ENCODE measurements at places on chromosomes 6 and 20.

GRCh38 chr6:12504325-12504966 lies 212.1 kb upstream of the PHACTR1 start:
- DNase-seq: no peak

GRCh38 chr20:46253391-46253790 lies 54.9 kb downstream of the CDH22 start:
- no peak for DNase-seq

DNA sequence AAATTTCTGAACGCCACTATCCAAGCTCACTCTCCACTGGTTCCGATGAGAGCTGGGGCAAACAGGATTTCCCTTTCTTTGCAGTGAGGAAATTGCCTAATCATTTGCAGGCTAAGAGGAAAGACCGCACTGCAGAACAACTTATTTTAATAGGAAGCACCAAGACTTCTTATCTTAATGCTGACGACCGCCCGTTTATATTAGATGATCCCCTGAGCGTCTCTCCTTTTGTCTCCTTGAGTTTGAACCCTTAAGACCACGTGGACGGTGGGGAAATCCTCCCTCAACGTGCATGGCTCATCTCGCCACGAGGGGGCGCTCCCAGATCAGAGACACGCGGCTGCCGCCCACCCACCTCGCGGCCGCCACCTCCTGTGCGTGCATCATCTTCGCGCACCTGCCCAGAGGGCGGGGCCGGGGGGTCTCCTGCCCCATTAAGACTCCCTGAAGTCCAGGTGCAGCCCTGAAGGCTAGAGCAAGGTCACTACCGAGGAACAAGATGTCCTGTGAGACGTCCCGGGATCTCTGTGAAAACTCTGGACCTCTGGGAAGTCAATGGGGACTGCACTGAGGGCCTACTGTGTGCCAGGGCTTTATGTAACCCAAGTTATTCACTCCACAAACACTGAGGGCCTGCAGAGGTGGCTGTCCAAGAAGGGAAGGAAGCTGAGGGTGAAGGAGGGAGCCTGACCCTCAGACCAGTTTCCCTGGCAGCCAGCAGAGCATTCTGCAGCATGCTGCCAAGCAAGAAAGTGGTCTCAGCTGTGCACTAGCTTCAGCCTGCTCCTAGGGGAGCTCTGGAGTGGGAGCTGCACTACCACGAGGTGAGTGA lies 28.1 kb downstream of the PDYN start:
- no peak for DNase-seq

GRCh38 chr20:41185013-41185757 lies 47.8 kb downstream of the PLCG1 start:
- no peak for DNase-seq

- DNase-seq: no peak
Observed at GRCh38 chr20:5189917-5190316, 63.1 kb downstream of the CDS2 start.

DNA sequence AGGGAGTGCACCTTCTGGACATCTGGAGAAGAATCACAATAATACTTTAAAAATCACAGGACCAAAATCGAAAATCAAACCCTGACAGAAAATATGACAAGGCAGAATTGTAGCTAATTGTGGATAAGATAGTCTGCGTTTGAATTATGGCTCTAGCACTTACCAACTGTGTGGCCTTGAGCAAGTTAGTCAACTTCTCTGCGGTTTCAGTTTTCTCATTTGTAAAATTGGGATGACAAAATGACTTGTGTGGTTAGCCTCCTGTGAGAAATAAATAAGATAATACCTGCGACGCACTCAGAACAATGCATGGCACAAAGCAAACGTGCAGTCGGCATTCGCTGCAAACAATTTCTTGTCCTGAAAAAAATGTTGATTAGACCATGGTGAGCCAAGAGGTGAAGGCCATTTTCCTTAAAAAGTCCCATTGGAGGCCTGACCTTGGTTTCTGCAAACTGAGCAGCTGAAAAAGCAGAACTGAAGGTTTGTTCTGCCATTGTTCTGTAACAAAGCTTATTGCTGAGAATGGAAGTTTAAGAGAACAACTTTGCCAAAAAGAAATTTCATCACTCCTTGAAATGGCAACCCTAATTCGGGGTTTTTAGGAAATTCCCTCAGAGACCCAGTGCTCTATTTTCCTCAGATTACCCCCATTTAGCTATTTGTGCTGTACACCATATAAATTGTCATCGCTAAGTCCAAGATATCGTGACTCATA lies 266.3 kb downstream of the ERMARD start:
- DNase-seq: no peak

- peak; percentile 10 for DNase-seq
Observed at GRCh38 chr20:9912858-9913434, 74.1 kb upstream of the PAK5 start.

- DNase-seq: no peak
Observed at GRCh38 chr6:14635195-14635594, 517.6 kb downstream of the CD83 start.

GRCh38 chr6:62976566-62976965 lies 234.7 kb upstream of the FKBP1C start:
- DNase-seq: no peak

DNA sequence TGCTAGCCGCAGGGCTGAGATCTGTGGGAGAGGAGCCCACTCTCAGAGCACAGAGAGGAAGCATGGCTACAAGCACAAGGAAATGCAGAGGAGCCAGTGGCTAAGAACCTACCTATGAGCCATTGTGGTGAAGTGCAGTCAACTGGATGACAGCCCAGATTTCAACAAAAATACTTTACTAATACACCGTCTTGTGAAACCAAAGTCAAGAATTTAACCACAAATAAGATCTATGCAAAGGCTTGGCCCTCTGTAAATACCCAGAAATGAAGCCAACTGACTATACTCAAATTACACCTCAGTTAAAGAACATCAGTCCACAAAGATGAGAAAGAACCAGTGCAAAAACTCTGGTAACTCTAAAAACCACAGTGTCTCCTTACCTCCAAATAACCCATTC lies 40.1 kb upstream of the PTCHD4 start:
- DNase-seq: no peak

DNA sequence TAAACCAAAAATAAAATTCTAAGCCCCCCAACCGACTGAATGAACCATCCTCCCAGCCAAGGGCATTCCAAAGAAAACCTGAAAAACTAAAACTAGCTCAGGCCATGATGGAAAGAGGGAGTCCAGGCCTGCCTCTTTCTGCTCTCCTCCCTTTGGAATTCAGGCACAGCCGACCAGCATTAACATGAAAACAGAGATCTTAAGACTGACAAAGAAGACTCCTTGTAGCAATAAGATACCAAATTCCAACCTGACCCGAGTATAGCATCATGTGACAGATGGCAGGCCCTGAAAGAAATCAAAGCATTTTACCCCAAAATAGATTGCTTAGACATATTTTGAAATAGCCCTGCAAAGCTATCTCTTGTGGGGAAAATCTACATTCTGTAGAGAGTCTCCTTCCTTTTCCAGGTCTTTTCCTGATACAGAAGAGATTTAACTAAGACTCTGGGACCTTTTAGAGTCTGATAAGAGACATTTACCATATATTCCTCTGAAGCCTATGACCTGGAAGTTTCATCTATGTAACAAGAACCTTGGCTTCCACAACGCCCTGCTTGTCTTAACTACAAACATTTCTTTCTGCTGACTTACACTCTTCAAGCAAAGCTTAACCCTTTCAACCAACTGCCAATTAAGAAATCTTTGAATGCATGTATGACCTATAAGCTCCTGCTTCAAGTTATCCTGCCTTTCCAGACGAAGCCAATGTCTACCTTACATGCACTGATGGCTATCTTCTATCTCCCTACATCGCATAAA lies 22.2 kb upstream of the TXLNB start:
- no peak for DNase-seq

DNA sequence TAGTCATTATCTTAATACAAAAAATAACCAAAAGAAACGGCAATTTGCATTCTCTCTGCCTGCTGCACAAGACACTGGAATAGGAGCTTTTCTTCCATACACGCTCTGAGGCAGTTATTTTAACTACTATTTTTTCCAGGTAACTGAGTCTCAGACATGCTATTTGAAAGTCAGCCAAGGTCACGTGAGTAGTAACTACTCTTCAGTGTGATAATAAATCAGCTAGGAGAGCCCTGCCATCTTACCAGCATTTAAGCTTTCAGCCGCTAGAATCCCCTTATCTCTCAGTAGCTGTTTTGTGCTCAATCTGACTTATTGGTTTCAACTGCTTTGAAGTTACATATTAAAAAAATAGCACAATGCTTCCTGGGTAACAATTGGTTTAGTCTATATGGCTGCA lies 84.5 kb downstream of the NRN1 start:
- no peak for DNase-seq

DNA sequence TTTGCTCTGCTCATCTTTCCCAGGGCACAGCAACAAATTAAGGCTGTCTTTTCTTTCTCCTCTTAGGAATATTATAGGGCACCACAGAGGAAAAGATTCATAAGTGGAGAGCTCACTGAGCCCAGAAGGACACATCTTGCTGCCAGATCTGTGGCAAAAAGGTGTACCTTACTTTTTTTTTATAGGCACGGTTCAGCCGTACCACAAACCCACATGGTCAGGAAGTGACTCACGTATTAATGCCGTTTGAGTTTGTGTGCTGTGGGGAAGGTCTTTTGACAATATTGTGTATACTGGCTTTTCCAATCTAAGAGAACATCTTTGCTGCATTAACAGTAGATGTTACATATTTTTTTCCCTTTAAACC lies 28.4 kb downstream of the PAQR8 start:
- DNase-seq: no peak

GRCh38 chr6:29251736-29252135 lies 49.8 kb upstream of the OR14J1 start:
- no peak for DNase-seq

DNA sequence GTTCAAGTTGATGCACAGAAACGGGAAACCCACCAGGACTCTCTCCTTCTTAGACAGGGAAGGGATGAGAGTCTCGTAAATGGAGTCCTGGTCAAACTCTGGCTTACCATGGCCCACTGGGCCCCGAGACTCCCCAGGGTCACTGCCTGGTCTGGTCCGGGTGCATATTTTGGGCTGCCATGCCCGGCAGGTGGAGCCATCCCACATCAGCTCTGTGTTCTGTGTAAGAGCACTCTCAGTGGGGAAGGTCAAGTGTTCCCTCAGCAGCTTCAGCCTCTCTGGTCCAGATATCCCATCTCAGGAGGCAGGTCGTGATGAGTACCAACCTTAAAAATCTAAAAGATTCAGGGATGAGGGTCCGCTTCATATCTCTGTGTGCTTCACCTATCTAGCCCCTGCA lies 138.8 kb downstream of the EDN3 start:
- DNase-seq: no peak

- no peak for DNase-seq
Observed at GRCh38 chr20:9220874-9221547, 152.1 kb downstream of the PLCB4 start.

- no peak for DNase-seq
Observed at GRCh38 chr6:13001927-13002326, 285.4 kb downstream of the PHACTR1 start.

GRCh38 chr6:150949526-150949925 lies 84.0 kb downstream of the MTHFD1L start:
- DNase-seq: no peak

DNA sequence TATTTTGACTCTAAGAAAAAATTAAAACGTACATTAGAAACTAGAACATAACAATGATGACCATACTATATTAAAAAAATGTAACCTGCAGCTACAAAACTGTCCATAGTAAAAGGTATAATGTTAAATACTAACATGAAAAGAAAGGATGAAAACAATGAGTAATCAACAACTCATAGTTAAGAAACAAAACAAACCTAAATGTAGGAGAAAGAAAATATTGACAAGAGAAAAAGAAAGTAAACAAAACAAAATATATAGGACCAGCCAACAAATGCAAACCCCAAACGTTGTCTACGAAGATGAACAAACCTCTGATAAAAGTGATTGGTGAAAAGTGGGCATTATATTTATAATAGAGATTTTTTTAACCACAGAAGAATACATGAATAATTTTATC lies 41.1 kb upstream of the ADGRG6 start:
- no peak for DNase-seq

- no peak for DNase-seq
Observed at GRCh38 chr6:6826095-6826901, 237.8 kb downstream of the LY86 start.

- DNase-seq: no peak
Observed at GRCh38 chr20:4472906-4473305, 248.8 kb upstream of the PRND start.

- DNase-seq: no peak
Observed at GRCh38 chr6:16236631-16237199, 1.7 kb upstream of the GMPR start.

DNA sequence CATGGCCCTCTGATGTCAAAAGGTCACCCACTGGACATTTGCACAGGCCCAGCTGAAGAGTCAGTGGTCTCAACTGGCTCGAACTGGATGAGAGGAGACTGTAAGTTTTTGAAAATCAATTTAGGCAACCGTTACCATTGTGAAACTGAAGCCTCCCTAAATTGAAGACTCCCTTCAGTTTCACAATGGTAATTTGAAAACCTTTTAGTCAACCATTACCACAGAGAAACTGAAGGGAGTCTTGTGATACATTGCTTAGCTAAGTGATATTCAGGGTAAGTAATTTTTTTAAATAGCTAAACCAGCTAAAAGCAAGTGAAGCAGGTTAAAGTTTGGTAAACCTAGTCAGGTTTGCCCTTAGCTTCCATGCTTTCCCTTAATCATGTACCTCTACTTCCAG lies 197.3 kb upstream of the NT5E start:
- no peak for DNase-seq

- no peak for DNase-seq
Observed at GRCh38 chr20:53708129-53708968, 114.7 kb upstream of the ZNF217 start.

- DNase-seq: no peak
Observed at GRCh38 chr6:127864701-127865100, 36.2 kb downstream of the THEMIS start.

- no peak for DNase-seq
Observed at GRCh38 chr20:38790200-38791053, 15.1 kb upstream of the PPP1R16B start.

DNA sequence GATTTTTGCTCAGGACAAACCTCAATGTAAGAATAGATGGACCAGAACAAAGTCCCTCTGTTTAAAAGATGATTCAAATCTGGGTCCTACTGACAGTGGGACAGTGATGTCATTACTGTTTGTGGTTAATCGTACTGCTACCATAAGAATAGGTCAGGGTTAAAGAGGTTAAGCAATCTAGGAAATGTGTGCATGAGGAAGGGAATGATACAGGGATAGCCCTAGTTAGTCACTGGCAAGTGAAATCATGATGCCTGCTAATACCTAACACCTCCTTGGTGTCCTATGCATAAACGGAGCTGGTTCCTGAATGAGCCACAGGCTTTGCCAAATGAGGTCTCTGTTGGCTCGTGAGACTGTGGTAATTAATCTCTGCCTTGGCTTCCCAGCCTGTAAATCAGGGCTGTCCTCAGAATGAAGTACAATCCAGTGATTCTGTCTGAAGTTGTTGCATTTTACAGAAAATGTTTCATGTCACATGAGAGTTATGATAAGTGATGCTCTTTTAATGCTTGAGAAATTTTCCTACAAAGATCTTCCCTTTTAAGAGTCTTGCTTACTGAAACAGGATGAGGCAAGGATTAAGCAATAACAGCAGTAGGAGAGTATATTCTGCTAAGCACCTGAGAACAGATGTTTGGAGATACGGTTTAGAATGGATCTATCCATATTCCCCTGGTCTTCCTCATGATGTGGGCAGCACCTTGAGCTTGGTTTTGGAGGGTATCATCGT lies 3.8 kb downstream of the MEP1A start:
- no peak for DNase-seq

All from brain pericyte (primary cell).